ENCODE measurements at places on chromosomes 6 and 20. TPM values are rescaled to one million over a fixed set of nuclear protein-coding genes. Genes with fewer than 3 reads are reported as not detected.

The FAM83B gene
- total RNA-seq: 0.28 TPM

The SCAF8 gene
- 25.7 TPM for total RNA-seq

The EYA2 gene
- 0.28 TPM for total RNA-seq

The ADGRF5 gene
- total RNA-seq: 43.1 TPM

The NDUFAF4 gene
- 7.0 TPM for total RNA-seq

The ETV7 gene
- total RNA-seq: 2.0 TPM

The PLCB1 gene
- total RNA-seq: 23.4 TPM

The GSS gene
- total RNA-seq: 86.5 TPM

The PI3 gene
- not detected for total RNA-seq

The EYA4 gene
- 2.0 TPM for total RNA-seq

The WFDC12 gene
- 0.28 TPM for total RNA-seq

The BMP6 gene
- total RNA-seq: 22.0 TPM

The DNAH8 gene
- total RNA-seq: under 0.01 TPM

The TNF gene
- total RNA-seq: not detected

The PSORS1C1 gene
- 0.19 TPM for total RNA-seq

The CST4 gene
- 0.77 TPM for total RNA-seq

The HMGCLL1 gene
- total RNA-seq: 0.28 TPM

The LIN28B gene
- not detected for total RNA-seq

The FGD2 gene
- total RNA-seq: not detected

The AFG1L gene
- total RNA-seq: 7.0 TPM

The TTLL9 gene
- not detected for total RNA-seq

The RGL2 gene
- 17.5 TPM for total RNA-seq

The ULBP1 gene
- under 0.01 TPM for total RNA-seq

The ZNF311 gene
- total RNA-seq: 2.3 TPM

The CLVS2 gene
- not detected for total RNA-seq

The RNF182 gene
- total RNA-seq: 9.0 TPM

Measured in regular cardiac myocyte (primary cell).